ENCODE measurements at places on chromosomes 11 and 22.

DNA sequence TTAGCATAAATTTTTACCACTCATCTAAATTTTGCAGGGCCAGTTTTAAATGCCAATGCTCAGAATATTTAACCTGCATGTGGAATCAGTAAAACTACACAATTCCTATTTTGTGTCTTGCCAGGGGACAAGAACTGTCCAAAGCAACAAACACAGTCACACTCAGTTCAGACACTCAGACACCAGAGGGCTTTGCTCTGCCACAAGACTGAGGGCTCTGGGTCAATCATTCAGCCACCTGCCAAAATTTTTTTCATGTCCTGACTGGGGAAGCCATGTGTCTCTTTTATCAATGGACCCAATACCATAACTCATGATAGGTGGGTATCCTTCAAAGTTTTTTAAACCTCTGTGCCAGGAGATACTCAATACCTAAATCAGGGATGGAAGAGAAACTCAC lies 304.0 kb upstream of the ANO3 start:
- no peaks in the 10 kb centered on the region for H3K4me1 ChIP-seq
- no peak for DNase-seq
- peaks cover 43% of the 10 kb centered on the region for H3K27me3 ChIP-seq
- H3K27ac ChIP-seq, result no peak overlapping the region

GRCh38 chr11:66317723-66318599 lies 1.1 kb upstream of the CD248 start:
- peak overlapping the region; percentile 86 for H3K27ac ChIP-seq
- peak overlapping the region; percentile 50 for H3K4me3 ChIP-seq
- H3K36me3 ChIP-seq, result no peaks in the 10 kb centered on the region
- peak; percentile 90 for DNase-seq
- H3K4me1 ChIP-seq, result peaks cover 22% of the 10 kb centered on the region

DNA sequence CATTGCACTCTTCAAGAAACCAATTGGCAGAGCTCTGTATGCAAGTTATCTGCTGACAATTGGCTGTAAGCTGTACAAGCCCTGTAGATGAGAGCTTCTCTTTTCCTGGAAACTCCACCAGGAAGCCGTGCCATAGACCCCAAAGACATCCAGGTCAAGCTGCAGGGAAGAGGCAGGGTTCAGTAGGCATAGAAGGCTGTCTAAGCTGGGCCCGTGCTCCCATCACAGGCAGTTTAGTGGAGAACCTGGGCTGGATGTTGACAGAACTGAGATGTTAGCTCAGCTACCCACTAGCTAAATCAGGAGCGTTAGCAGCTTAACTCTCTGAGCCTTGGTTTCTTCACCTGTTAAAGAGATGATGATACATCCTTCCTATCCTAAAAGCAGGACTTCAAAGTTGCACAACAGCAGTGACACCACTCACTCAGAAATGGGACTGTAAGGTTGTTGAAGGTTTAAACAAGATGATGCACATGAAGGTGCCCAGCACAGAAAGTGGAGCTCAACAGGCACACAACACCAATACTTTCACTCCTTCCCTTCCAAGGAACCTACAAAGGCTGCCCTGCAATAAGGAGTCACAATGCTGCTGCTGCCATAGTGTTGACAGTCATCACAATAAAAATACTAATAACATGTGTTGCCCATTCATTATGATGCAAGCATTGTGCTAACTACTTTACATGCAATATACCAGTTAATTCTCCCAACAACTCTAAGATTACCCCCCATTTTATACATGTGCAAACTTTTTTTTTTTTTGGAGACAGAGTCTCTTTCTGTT lies 115.4 kb downstream of the ZBTB16 start:
- DNase-seq, result peak; percentile 49
- H3K4me3 ChIP-seq, result no peak overlapping the region
- H3K36me3 ChIP-seq, result peaks cover 100% of the 10 kb centered on the region
- H3K27me3 ChIP-seq, result no peaks in the 10 kb centered on the region

GRCh38 chr11:113663567-113663966 lies 42.5 kb downstream of the TMPRSS5 start:
- DNase-seq, result no peak
- no peaks in the 10 kb centered on the region for H3K36me3 ChIP-seq
- no peak overlapping the region for H3K27ac ChIP-seq
- peaks cover 12% of the 10 kb centered on the region for H3K4me1 ChIP-seq
- no peak overlapping the region for H3K4me3 ChIP-seq

- no peak for DNase-seq
- no peaks in the 10 kb centered on the region for H3K4me1 ChIP-seq
- peaks cover 85% of the 10 kb centered on the region for H3K27me3 ChIP-seq
- no peaks in the 10 kb centered on the region for H3K36me3 ChIP-seq
These were observed 29.6 kb upstream of the PRAME start for GRCh38 chr22:22588485-22589164.
